Smooth muscle cell of the coronary artery (primary cell): ENCODE measurements at places on chromosomes 3 and 15. TPM values are rescaled to one million over a fixed set of nuclear protein-coding genes. Genes with fewer than 3 reads are reported as not detected.

Gene STRA6
- total RNA-seq, result 26.2 TPM in 1 of 2 replicates, not detected in the other

Gene PTH1R
- total RNA-seq, result 0.15 and 2.6 TPM in 2 replicates

Gene CLPX
- 26.7 and 33.0 TPM in 2 replicates for total RNA-seq

Gene OR5K2
- total RNA-seq, result not detected in 2 replicates

Gene IQCH
- total RNA-seq, result 1.3 and 2.1 TPM in 2 replicates

Gene ZBED2
- 0.08 TPM in 1 of 2 replicates, not detected in the other for total RNA-seq

Gene SLC6A1
- under 0.01 TPM in 1 of 2 replicates, not detected in the other for total RNA-seq

Gene SELENOT
- 128 and 138 TPM in 2 replicates for total RNA-seq

Gene NAALADL2
- 2.0 and 7.8 TPM in 2 replicates for total RNA-seq

Gene ZBTB20
- total RNA-seq, result 12.2 and 18.6 TPM in 2 replicates

Gene TUSC7
- not detected in 2 replicates for total RNA-seq

Gene OSBPL10
- total RNA-seq, result 2.6 and 12.9 TPM in 2 replicates

Gene SEMA5B
- under 0.01 TPM in 1 of 2 replicates, not detected in the other for total RNA-seq

Gene MTFMT
- 7.0 and 10.7 TPM in 2 replicates for total RNA-seq

Gene AMIGO3
- total RNA-seq, result 0.59 TPM in 1 of 2 replicates, not detected in the other

Gene TMA7
- total RNA-seq, result 106 and 447 TPM in 2 replicates

Gene GOLGA6L9
- 2.0 and 3.9 TPM in 2 replicates for total RNA-seq

Gene GOLGA6L7
- not detected in 2 replicates for total RNA-seq

Gene PLAAT1
- total RNA-seq, result not detected in 2 replicates

Gene PLA2G4E
- not detected in 2 replicates for total RNA-seq

Gene ZNF710
- total RNA-seq, result 5.5 and 7.1 TPM in 2 replicates

Gene SLC24A5
- total RNA-seq, result not detected in 2 replicates

Gene PYGO1
- 4.7 and 5.0 TPM in 2 replicates for total RNA-seq
